Activated CD4-positive, alpha-beta T cell treated with anti-CD3 and anti-CD28 coated beads for 36 hours (primary cell): ENCODE measurements at places on chromosomes 2 and 18. TPM values are rescaled to one million over a fixed set of nuclear protein-coding genes. Genes with fewer than 3 reads are reported as not detected.

Gene CCDC138
- 15.3 TPM for total RNA-seq

Gene MC2R
- total RNA-seq, result not detected

Gene TCF7L1
- not detected for total RNA-seq

Gene CCDC148
- total RNA-seq, result 0.26 TPM

Gene ST8SIA3
- total RNA-seq, result not detected

Gene IL36RN
- total RNA-seq, result not detected

DNA sequence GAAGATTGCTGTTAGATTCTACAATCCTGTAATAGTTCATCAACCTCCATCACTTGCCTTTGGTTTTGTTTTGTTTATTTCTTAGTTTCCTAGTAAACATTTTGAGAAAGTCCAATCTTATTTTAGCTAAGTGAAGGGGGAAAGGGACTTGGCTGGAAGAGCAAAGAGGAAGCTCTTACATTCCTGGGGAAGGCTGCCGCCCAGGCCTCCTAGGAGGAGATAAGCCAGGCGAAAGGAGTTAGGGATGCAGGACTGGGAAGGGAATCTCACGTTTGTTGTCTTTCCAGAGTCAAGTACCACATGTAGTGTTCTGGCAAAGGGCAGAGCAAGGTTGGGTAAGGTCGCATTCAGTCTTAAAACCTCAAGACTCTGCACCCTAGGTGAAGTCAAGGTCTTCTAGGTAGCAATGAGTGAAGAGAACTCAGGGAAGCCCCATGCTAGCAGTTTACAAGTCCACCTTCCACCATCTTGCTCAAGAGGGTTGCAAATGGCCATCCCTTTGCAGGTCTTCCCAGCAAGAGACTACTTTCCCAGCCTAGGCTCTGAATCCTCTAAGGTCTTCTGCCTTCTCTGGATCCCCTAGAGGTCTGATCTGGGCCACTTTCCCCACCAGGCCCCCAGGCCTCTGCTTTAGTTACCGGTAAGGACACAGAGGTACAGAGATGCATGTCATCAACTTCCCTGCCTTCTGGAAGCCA lies 320.7 kb downstream of the CYP26B1 start:
- H3K4me3 ChIP-seq, result no peak overlapping the region
- peaks cover 11% of the 10 kb centered on the region for H3K27me3 ChIP-seq
- H3K36me3 ChIP-seq, result no peaks in the 10 kb centered on the region
- H3K4me1 ChIP-seq, result no peaks in the 10 kb centered on the region
- no peak overlapping the region for H3K27ac ChIP-seq

DNA sequence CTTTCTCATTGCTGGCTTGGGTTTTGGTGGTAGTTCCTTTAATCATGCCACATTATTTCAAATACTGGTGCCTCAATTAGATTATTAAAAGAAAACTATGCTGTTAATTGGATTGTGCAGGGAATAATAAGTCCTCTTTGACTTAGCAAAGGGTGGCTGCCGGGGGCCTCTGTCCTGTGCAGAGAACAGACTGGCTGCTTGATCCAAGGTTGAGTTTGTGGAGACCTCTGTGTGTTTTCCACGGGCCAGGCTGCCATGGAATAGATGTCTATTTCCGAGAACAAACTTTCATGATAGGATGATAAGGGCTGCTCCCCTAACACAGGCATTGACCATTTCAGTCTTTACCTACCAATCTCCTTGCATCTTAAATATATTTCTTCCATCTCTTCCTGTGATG lies 30.4 kb upstream of the OTOS start:
- no peak for DNase-seq
- no peaks in the 10 kb centered on the region for H3K4me1 ChIP-seq
- H3K27ac ChIP-seq, result no peak overlapping the region
- H3K36me3 ChIP-seq, result no peaks in the 10 kb centered on the region

- no peak overlapping the region for H3K4me3 ChIP-seq
- no peaks in the 10 kb centered on the region for H3K4me1 ChIP-seq
- H3K27ac ChIP-seq, result no peak overlapping the region
- DNase-seq, result no peak
Observed at GRCh38 chr2:2271469-2271941, 59.6 kb downstream of the MYT1L start.

DNA sequence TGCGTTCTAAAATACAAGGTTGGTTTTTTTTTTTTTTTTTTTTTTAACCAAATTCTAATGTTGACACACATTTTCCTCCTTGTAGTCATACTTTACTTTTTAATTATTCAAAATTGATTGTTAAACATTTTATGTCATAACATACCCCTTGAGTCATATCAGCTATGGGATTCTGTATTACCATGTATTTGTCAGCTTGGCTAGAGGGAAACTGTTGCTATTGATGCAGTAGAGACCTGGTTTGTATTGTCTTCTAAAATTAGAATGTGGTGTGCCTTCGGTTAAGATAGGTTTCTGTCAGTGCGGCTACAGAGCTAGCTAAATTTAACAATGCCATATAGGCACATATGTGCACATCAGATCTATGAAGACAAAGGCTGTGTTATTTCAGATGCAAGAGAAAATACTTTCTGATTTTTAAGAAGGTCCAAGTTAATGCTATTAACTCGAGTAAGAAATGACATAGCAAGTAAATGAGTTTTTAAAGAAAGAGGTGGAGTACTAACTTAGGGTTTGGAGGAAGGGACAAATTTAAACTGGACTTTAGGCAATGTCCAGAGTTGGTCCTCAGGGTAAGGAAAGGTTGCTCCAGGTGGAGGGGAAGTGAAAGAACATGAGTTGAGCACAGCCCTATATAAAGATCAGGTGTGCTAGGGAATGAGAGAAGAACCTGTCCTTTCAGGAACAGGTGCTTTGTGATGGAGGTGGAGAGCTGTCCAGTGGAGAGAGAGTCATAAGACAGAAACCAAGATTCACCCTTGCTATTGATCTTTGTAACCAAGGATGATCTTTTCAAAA lies 152.3 kb downstream of the PRPF40A start:
- no peak overlapping the region for H3K27ac ChIP-seq
- no peak for DNase-seq

DNA sequence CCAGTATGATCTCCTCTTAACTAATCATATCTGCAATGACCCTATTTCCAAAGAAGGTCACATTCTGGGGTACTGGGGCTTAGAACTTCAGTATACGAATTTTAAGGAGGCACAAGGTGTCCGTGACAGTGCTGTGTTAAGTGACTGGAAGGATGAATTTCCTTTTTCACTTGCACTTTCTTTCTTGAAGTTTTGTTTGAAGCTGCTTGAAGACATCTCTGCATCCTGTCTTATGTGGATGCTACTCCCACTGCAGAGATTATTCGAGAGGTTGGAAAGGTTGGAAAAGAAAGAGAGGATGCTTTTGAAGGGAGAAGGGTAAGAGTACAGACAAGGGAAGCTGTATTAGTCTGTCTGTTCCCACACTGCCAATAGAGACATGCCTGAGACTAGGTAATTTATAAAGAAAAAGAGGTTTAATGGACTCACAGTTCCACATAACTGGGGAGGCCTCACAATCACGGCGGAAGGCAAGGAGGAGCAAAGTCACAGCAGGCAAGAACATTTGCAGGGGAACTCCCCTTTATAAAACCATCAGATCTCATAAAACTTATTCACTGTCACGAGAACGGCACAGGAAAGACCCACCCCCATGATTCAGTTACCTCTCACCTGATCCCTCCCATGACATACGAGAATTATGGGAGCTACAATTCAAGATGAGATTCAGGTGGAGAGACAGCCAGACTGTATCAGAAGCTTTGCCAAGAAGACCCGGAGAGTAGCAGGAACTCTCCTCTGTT lies 3.6 kb upstream of the RNF144A start:
- H3K4me3 ChIP-seq, result peak overlapping the region; percentile 75
- H3K27ac ChIP-seq, result peak overlapping the region; percentile 99
- no peaks in the 10 kb centered on the region for H3K27me3 ChIP-seq

- H3K36me3 ChIP-seq, result no peaks in the 10 kb centered on the region
- no peaks in the 10 kb centered on the region for H3K27me3 ChIP-seq
- no peak overlapping the region for H3K4me3 ChIP-seq
- no peak overlapping the region for H3K27ac ChIP-seq
- no peak for DNase-seq
- no peaks in the 10 kb centered on the region for H3K4me1 ChIP-seq
Observed at GRCh38 chr2:188835821-188836220, 138.4 kb upstream of the COL3A1 start.

DNA sequence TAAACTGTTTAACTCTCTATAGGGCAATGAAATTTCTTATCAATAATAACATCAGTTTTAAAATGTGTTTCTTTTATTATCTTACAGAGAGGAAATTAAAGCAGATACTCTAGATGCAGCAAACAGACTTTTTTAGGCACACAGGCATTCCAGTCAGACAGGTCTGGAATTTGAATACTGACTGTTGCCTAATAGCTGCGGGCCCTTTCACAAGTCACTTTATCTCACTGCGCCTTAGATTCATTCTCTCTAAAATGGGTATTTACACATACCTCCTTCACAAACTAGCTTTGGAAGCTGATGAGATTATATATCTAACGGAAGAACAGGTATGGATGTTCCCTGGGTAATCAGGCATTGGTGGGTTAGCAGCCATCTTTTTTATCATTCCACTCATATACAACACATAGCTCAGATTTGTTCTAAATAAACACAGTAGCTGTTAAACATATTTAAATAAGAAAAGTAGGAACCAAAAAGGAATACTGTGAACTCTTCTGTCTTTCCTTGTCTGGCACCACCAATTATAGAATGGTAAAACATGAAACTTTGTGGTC lies 104.2 kb downstream of the LRP2 start:
- no peak for DNase-seq
- no peaks in the 10 kb centered on the region for H3K36me3 ChIP-seq
- H3K27me3 ChIP-seq, result peaks cover 14% of the 10 kb centered on the region
- H3K4me3 ChIP-seq, result no peak overlapping the region

GRCh38 chr2:40213071-40213470 lies 238.8 kb downstream of the SLC8A1 start:
- H3K36me3 ChIP-seq, result no peaks in the 10 kb centered on the region
- peaks cover 26% of the 10 kb centered on the region for H3K4me1 ChIP-seq
- H3K27ac ChIP-seq, result no peak overlapping the region
- H3K27me3 ChIP-seq, result no peaks in the 10 kb centered on the region

- no peaks in the 10 kb centered on the region for H3K27me3 ChIP-seq
- no peak for DNase-seq
- H3K4me1 ChIP-seq, result peaks cover 22% of the 10 kb centered on the region
- H3K4me3 ChIP-seq, result no peak overlapping the region
- no peak overlapping the region for H3K27ac ChIP-seq
Observed at GRCh38 chr2:226971770-226972169, 135.9 kb downstream of the RHBDD1 start.

GRCh38 chr2:161107265-161107664 lies 53.0 kb upstream of the TANK start:
- no peak for DNase-seq
- no peaks in the 10 kb centered on the region for H3K36me3 ChIP-seq
- no peaks in the 10 kb centered on the region for H3K27me3 ChIP-seq
- H3K4me3 ChIP-seq, result no peak overlapping the region
- peaks cover 32% of the 10 kb centered on the region for H3K4me1 ChIP-seq
- H3K27ac ChIP-seq, result no peak overlapping the region

GRCh38 chr2:47917276-47917961 lies 11.1 kb upstream of the FBXO11 start:
- peaks cover 3% of the 10 kb centered on the region for H3K4me1 ChIP-seq
- no peak overlapping the region for H3K4me3 ChIP-seq
- H3K27ac ChIP-seq, result no peak overlapping the region
- H3K27me3 ChIP-seq, result no peaks in the 10 kb centered on the region
- DNase-seq, result no peak
- H3K36me3 ChIP-seq, result no peaks in the 10 kb centered on the region

- H3K27ac ChIP-seq, result no peak overlapping the region
- no peaks in the 10 kb centered on the region for H3K4me1 ChIP-seq
- H3K4me3 ChIP-seq, result no peak overlapping the region
- H3K27me3 ChIP-seq, result no peaks in the 10 kb centered on the region
Observed at GRCh38 chr2:54059986-54060385, 55.4 kb upstream of the ACYP2 start.
